ENCODE measurements at places on chromosomes 7 and 10. TPM values are rescaled to one million over a fixed set of nuclear protein-coding genes. Genes with fewer than 3 reads are reported as not detected.

GRCh38 chr7:18866359-18867036 lies 250.9 kb downstream of the TWIST1 start:
- DNase-seq: peak; percentile 7

- DNase-seq: no peak
Measured at GRCh38 chr7:120550494-120551048, 277.6 kb downstream of the KCND2 start.

- DNase-seq: no peak
Measured at GRCh38 chr10:96466-96865, 38.8 kb upstream of the ZMYND11 start.

DNA sequence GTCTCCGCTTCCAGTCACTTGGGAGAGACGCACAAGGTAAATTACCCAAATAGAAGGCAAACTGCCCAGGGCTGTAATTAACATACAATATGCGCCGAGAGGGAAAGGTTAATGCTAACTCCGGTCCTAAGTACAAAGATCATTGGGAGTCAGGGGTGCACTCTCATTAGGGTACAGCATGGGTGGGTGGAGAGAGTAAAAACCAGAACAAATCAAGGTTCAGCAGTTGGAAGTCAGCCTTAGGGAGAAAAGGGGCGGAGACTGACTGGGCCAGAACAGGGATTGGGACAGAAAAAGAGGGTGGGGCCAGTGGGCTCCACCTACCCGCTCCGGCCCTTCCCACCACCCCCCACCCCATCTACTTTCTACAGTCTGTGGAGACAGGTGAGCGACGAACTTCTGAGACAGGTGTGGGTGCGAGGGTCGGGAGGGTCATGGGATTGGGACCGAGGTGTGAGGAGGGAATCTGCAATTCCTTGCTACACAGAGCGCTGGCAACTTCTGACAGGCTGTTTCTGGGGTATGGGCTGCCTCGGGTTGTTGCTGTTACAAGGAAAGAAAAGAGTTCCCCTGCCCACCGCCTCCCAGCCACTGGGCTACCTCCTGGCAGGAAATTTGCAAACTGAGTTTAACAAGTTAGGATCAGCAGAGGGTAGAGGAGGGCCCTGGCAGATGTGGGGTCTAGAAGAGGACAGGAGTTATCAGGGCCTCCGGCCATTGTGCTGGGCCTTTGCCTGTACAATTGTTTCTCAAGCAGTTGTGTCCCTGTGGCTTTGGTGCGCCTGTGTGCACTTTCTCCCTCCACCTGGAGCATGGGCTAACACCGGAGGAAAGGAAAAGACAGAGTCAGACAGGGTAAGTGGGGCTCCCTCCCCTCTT lies at the start of gene TMEM139:
TSS of gene TMEM139 (plus strand) at position 368 of the 879 bp plus-strand sequence. CDS start 1,000 bp downstream, outside the sequence.
- DNase-seq: peak; percentile 92

GRCh38 chr10:79443338-79444198 lies 1.9 kb downstream of the ZCCHC24 start:
- DNase-seq: no peak

- DNase-seq: no peak
Measured at GRCh38 chr7:94367949-94368348, 26.7 kb upstream of the COL1A2 start.

DNA sequence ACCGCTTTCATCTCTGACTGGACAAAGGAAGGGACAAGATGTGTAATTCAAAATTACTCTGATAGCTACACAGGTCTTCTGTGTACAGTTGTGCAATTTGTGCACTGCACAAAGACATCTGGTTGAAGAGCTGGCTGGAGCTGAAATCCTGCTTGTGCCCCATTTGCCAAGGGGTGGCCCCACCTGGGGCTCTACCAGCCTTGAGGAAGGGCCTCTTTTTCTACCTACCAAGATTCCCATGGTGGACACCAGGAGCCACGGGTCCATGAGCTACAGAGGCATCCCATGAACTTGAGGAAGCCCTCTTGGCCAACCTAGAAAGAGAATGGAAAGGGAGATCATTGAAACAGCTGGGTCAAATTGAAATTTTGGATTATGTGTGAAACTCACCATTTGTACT lies 43.2 kb downstream of the HHEX start:
- no peak for DNase-seq

DNA sequence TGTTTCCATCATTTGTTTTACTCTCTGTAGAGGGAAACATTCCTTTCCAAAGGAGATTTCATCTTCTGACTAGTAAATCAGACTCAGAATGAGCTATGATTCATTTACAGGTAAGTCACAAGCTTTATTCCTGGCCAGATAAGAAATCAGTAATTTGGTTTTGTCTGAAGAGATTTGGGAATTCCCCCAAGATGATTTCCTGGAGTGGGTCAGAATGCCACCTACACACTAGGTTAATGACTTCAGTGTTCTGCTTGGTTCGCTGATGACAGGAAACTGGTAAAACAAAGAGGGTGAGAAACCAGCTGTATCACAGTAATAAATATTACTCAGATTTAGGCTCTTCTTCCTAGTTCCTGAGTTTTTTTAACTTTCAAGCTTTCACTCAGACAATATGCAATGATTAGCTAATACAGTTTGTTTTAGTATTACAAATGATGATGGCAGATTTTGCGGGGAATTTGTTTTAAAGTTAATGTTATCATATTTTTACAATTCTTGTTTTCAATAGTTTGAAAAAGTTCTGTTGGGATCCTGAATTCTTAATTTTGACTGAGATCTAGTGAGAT lies 8.3 kb upstream of the ASZ1 start:
- no peak for DNase-seq

DNA sequence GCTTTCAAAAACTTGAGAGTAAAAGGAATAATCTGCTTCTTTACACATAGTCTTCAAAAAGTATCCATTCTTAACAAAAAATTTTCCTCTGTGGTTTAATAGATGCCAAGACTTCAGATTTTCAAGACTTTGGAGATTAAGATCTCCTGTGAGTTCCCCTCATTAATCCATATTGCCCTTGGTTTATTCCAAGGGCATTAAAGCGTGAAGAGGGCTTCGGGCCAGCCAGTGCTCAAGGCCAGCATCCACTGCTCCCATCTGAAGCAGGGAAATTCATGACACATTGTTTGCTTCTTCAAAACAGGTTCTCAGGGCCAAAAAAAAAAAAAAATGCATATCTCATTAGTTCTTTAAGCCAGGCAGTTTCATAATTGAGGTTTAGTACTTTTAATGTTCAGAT lies 137.3 kb upstream of the RHOBTB1 start:
- no peak for DNase-seq

HOGA1 gene
- polyA plus RNA-seq: 3.2 TPM

- DNase-seq: no peak
Measured at GRCh38 chr10:116690356-116691322, 51.7 kb downstream of the HSPA12A start.

DRGX gene
- 0.78 TPM for polyA plus RNA-seq

- DNase-seq: no peak
Measured at GRCh38 chr10:36577126-36577525, 548.3 kb upstream of the ANKRD30A start.

GRCh38 chr10:36114913-36115312 lies 472.8 kb upstream of the FZD8 start:
- DNase-seq: no peak

DNA sequence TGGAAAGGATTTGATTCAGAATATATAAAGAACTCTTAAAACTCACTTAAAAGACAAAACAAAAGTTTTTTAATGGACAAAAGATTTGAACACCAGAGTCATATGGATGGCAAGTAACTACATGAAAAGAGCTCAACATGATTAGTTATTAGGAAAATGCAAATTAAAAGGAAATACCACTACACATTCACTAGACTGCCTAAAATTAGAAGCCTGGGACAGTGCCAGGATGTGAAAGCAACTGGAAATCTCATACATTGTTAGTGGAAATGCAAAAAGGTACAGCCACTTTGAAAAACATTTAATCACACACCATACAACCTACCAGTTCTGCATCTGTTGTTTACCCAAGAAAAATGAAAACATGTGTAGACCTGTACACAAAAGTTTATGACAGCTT lies 48.8 kb downstream of the RALA start:
- DNase-seq: no peak

GRCh38 chr7:63789378-63790176 lies 209.1 kb upstream of the ZNF722 start:
- no peak for DNase-seq

DNA sequence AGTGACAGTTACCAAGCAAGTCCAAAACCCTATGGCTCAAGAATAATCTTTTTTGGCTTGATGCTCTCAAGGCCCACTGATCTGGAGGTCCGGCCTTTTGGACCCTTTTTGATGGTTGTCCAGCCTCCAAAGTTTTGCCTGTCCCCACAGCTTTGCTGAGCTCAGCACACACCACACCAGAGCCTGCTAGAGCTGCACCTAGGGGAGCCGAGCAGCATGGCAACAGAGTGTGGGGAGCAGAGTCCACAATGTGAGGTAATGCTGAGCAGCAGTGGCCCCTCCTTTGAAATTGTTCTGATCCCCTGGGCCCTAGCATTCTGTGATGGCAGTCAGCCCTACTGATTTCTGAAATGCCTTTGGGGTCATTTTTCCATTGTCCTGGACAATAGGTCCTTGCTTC lies 9.3 kb downstream of the GIMAP7 start:
- DNase-seq: no peak

DNA sequence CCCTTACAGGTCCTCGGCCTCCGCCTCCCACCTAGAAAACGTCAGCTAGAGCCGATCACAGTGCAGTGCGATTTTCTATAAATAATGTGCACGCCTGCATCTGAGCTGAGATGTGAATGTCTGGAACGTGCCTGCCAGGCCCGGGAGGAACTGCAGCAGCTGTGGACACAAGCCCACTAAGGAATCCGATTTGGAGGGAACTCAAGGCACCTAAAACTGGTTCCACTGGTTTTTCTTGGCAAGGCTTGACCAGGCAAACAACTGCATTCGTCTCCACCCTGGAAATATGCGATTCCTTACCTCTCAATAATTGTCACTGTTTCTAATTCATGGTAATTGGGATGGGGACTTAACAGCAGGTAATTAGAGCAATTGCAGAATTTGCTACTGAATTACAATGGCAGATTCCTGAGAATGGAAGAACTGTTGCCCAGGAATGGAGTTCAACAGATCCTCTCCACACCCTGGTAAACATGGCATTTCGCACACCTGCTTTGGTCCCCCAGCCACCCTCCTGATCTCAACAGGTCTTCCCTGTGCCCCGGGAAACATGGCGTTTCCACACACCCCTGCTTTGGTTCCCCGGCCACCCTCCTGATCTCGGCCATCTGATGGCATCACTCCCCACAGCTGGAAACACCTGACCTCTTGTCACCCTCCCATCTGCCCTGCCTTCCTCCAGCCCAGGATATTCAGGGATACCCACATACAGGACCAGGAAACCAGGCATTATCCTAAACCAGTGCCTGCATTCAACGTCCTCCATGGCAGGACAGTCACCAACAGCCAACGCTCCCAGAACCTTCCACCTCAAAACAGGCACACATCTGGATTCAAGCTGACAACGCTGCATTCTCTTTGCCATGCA lies 76.0 kb downstream of the DIP2C start:
- DNase-seq: peak; percentile 20

GRCh38 chr7:69747144-69747543 lies 148.9 kb downstream of the AUTS2 start:
- no peak for DNase-seq

DNA sequence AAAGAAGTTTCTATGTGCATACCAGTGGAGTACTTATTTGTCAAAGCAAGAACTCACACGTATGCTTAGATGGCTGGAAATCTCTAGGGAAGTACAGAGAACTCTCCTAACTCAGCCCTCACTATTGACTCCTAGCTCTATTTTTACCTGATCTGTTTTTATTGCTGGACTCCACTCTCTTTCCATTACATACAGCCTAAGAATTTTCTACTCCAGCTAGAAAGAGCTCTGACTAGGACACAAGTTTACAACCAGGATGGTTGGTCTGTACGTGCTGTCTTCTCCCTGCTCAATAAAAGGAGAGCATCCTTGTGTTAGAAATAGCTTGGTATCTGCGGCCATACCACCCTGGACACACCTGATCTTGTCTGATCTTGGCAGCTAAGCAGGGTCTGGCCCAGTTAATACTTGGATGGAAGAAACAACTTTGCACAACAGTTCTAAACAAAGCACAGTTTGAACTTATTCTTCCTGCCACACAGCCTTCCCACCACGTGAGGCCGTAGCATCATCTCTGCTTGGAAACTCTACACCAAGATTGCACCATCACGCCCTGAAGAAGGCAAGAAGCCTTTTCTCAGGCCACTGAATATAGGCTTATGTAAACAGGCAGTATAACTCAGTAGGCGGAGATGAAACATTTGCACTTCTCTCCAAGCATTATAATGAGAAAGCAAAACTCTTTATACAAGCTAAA lies 50.7 kb downstream of the KCNMA1 start:
- peak; percentile 83 for DNase-seq

GRCh38 chr10:5343561-5343960 lies 21.2 kb upstream of the UCN3 start:
- DNase-seq: no peak

ASAH2 gene
- polyA plus RNA-seq: 64.5 TPM

PLEKHS1 gene
- 62.4 TPM for polyA plus RNA-seq

DNA sequence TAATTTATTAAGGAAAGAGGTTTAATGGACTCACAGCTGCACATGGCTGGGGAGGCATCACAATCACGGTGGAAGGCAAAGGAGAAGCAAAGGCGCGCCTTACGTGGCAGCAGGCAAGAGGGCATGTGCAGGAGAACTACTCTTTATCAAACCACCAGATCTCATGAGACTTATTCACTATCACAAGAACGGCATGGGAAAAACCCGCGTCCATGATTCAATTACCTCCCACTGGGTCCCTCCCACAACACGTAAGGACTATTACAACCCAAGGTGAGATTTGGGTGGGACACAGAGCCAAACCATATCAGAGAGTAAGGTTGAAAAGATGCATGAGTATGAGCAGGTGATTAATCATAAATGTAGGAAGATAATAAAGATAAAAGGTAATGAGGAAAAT lies 3.2 kb upstream of the JCAD start:
- no peak for DNase-seq

DNA sequence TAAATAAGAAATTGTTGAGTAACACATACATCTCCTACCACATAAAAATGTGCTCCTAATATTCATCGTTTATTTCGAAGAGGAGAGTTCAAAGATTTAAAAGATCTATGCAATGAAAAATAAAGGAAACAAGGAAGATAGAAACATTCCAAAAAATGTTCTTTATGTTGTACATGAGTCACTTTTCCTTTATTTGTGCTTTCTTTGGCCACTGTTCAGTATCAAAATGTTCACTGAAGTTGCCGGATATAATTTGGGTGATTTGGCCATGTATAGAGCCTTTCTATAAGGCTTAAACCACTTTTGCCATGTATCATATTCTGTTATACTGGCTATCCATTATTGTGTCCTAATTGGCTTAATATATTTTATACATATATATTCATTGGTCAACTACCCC lies 62.9 kb upstream of the PRR15 start:
- no peak for DNase-seq

DNA sequence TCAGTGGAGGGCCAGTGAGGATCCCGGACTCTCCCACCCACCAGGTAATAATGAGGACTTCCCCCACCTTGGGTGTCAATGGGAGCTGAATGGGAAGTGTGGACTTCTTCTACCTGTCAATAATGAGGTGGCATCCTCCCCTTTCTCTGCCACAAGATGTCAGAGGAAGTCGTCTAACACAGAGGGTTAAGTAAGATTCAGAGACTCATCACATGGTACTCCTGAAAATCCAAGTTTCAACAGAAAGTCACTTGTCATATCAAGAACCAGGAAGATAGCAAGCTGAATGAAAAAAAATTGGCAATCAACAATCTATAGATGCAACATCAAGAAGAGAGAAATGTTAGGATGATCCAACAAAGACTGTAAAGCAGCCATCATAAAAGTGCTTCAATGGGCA lies 150.9 kb upstream of the SVIL start:
- no peak for DNase-seq

All from large intestine (tissue), 12 donors.